Hematopoietic multipotent progenitor cell treated with erythropoietin and hydrocortisone succinate and interleukin-3 and kit ligand, for 17 days (in vitro differentiated cells): ENCODE measurements at places on chromosomes 1 and 21.

GRCh38 chr1:94552071-94552586 lies 10.6 kb upstream of the F3 start:
- no peak for DNase-seq

DNA sequence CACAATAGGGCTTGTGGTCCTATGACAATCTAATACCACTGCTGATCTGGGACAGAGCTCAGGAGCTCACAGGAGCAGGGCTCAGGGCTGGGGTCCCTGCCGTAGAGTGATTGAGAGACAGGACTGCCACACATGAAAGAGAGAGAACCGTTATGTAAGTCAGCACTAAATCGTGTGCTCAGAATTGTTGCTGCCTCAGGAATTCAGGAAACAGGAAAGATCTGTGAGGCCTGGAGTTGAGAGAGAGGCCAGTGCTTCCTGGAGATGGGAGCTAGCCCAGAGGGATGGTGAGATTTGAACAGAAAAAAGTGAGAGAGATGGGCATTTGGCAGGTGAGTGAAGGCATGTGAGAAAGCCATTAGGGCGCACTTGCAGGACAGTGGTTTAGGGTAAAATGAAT lies 17.5 kb upstream of the ACBD6 start:
- no peak for DNase-seq

GRCh38 chr1:5191470-5191869 lies 537.1 kb downstream of the AJAP1 start:
- DNase-seq: no peak

DNA sequence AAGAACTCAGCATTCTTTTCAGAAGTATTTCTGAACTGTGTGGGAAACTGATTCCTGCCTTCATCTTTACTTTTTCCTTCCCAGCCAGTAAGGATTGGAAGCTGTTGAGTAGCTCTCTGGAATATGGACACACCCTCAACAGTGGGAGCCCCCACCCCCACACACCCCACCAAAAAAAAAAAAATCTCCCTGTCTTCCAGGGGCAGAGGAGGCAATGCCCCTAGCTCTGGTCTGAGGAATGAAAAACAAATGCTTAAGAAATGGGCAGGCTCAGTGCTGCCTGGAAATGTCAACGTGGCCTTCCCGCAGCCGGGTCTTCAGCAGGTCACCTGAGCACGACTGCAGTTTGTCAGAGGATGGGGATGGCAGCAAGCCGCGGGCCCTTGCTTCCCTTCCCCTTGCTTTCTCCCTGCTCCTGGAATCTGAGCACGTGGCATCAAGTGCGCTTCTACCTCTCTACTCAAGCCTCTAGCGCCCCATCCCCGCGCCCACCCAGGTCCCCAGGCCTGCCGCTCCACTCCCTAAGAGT lies 479 bp downstream of the RGS16 start:
- no peak for DNase-seq

DNA sequence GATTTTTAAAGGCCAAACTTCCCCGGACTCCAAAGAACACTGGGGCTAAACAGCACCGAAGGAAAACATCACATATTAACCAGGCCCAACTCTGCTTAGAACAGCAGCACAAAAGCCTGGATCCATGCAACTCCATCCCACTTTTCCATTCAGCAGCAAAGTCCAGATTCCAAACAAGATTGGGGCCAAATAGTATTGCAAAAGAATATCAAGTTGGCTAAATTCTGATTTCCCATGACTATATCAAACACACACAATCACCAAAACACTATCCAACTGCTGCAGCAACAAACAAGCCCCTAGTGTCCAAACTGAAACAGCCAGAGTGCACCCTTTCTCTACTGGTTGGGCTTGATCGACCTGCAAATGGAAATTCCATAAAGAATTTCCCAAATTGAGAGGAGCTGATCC lies 19.4 kb upstream of the TMEM125 start:
- DNase-seq: no peak

DNA sequence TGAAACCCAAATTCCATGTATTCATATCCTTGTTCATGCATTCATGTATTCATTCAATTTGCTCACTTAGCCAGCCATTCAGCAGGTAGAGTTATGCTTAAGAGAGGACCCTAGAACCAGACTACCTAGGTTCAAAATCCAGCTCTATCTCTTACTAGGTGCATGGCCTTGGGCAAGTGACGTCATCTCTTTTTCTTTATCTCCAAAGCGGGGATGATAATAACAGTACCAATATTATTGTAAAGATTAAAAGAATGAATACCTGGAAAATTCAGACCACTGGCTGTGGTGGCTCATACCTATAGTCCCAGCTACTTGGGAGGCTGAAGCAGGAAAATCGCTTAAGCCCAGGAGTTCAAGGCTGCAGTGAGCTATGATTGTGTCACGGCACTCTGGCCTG lies 33.9 kb upstream of the CLIC4 start:
- DNase-seq: no peak

- DNase-seq: no peak
Measured at GRCh38 chr21:29613021-29613420, 314.3 kb downstream of the BACH1 start.

DNA sequence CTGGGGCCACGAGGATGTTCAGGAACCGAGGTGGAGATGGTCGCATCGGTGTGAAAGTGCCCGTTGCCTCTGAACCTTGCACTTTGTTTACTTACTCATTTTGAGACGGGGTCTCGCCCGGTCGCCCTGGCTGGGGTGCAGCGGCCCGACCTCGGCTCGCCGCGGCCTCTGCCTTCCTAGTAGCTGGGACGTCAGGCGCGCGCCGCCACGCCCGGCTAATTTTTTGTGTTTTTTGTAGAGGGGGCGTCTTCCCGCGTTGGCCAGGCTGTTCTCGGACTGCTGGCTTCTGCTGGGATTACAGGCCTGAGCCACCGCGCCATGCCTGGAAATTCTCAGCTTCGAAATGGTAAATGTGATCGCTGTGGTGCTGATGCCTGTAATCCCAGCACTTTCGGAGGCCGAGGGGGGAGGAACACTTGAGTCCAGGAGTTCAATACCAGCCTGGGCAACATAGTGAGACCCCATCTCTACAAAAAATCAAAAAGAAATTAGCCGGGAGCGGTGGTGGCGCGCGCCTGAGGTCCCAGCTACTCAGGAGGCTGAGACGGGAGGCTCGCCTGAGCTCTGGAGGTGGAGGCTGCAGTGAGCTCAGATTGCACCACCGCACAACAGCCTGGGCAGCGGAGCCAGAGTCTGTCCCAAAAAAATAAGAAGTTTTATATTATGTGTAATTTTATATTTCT lies 684 bp upstream of the MRPL20 start:
- DNase-seq: no peak

DNA sequence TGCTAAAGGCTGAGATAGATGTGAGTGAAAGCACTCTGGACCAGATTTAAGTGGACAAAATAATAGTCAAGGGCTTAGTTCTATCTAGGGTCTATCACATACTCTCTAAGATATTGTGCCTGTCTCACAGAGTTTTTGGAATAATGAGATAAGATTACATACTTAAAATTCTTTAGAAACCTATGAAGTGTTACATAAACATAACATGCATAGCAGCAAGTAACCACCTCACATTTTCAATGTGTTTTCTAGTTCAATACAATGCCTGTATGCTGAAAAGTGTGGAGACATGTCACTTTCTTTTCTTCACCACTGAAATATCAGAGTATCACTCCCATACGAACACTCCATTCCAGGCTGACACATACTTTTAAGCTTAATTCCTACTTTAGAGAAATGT lies 16.2 kb downstream of the SDCCAG8 start:
- no peak for DNase-seq

- DNase-seq: peak; percentile 23
Measured at GRCh38 chr1:171984850-171985485, 143.7 kb downstream of the DNM3 start.

- no peak for DNase-seq
Measured at GRCh38 chr1:29583727-29584126, 347.4 kb downstream of the PTPRU start.

- DNase-seq: no peak
Measured at GRCh38 chr1:228294717-228295116, 86.9 kb downstream of the OBSCN start.

DNA sequence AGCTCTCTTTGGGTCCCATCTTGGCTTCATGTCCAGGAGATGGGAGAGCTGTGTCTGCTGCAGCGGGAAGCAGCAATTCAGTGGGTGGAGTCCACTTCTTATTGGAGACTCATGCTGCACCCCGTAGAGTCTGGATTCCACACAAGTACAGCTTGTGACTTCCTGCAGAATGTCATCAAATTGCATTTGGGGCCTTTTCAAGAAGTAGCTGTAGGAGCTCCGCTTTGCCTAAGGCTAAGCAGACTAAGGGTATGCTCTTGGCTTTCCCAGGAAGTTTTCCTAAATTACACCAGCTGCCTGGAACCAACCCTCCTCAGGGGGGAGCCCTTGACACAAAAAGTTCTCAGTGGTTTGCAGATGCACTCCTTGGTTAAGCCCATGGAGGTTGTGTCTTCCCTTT lies 5.7 kb upstream of the MOB3C start:
- DNase-seq: peak; percentile 71

- no peak for DNase-seq
Measured at GRCh38 chr1:201504799-201505502, 2.0 kb downstream of the CSRP1 start.

GRCh38 chr1:177983482-177984135 lies 13.8 kb upstream of the SEC16B start:
- no peak for DNase-seq

DNA sequence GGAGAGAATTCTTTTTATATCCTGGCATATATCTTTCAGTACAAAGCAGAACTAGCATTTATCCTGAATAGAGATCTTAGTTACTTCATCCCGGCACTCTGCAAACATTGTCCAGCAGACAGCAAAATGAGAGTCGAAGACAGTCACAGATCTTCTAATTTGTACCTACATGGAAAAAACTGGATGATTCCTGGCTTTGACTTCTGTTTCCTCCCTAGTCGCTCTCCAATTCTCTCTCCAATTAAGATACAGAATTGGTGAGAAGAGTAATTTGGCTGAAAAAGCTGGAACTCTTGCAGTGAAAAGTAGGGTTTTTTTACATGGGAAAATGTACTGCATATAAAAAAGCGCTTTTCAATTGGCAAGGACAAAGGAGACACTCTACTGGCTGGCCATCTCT lies 151.1 kb upstream of the C8B start:
- DNase-seq: no peak

DNA sequence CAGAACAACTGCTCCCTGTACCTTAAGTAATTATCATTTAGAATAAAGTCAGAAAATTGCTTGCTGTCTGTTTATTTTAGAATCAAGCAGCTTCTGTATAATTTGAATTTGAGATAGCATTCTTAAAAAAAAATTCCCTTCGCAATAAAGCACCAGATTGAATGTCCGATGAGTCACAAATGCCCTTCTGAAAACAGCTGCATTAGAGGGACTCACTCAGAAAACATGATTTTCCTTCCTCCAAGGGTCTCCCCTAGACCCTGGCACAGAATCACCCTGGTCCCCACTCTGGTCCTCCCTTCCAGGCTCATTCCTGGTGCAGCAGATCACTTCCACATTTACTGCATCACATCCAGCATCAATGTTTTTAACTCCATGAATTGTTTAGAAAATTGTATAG lies 471.1 kb upstream of the VAMP3 start:
- no peak for DNase-seq

- DNase-seq: no peak
Measured at GRCh38 chr1:186498695-186499389, 37.9 kb upstream of the PDC start.

DNA sequence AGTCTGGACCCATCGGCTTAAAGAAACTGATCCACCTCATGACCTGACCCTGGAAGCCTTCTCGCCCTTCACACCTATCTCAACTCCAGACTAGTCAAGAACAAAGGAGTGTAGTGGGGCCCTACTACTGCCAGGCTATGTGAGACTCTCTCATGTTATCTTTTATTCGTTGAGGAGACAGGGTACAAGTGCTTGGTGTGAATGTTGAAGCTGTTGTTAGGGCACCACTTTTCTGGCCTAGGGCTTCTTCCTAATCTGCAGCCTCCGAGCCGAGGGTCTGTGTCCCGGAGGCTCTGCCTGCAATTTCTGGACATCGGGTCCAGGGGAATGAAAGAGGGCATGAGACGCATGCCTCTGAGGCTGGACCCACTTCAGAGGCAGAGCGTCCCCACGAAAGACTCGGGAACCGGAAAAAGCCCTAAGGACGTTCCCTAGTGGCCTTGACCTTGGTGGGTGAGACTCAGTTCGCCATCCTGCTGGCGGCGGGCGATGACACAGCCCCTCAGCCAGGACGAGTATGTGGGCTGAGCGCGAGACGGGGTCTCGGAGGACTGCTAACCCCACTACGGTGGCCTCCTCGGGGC lies 671 bp downstream of the DNAJC11 start:
- no peak for DNase-seq

DNA sequence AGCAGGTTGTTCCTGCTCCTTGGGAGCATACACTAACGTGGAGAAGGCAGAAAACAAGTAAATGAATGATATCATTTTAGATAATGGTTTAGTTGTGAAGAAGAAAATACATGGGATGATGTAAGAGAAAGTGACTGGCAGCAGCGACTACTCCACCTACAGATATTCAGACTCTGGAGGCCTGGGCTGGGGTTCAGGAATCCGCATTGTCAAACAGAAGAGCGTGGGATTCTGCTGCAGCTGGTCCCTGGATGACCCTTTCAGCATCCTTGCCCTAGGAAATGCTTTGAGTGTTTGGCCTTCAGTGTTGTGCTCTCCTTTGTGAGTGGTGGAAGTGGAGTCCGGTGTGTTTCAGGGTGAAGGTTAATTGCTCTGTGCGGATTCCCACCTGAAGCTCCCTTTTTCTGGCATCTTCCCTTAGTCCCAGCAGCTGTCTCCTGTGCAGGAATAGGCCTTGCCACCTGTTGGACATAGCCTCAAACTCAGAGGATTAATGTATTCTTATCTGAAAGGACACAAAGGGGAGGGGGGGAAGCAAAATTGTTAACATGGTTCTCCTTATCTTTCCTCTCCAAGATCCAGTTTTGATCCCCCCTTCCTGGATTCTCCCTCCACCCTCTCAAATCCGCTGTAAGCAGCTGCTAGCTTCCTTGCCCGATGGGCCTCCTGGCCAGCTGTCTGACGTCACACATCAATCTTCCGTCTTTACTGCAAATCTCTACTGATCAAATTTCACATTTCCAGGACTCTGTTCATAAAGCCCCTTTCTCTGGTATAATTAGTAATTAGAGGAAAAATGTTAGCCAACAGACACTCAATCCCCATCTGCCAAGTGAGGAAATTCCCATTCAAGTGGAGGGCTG lies 68.3 kb upstream of the SPAG17 start:
- DNase-seq: no peak

GRCh38 chr1:153769221-153769620 lies 6.0 kb upstream of the SLC27A3 start:
- DNase-seq: no peak

- DNase-seq: no peak
Measured at GRCh38 chr1:208165659-208166058, 78.5 kb downstream of the PLXNA2 start.
